ENCODE measurements at places on chromosomes 4 and X.

GRCh38 chr4:18937746-18938145, 916.2 kb upstream of the LCORL start:
- DNase-seq: no peak

GRCh38 chr4:8742546-8742945, 129.1 kb downstream of the HMX1 start:
- no peak for DNase-seq

DNA sequence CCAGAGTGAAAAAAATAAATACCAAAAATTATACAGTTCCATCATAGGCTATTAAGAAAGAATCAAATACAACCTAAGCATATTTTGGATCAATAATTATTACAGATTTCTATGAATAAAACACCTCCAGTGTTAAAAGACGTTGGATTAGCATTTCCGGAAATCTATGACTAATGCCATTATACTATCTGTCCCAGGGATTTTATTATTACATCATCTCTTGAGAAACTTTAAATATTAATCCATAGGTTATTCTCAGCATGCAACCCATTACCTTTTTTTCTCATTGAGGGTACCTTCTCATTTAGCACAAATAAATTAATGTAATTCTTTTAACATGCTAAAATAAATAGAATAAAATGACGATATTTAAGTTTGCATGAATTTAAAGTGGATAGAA, 44.6 kb downstream of the CXorf58 start:
- no peak for DNase-seq

DNA sequence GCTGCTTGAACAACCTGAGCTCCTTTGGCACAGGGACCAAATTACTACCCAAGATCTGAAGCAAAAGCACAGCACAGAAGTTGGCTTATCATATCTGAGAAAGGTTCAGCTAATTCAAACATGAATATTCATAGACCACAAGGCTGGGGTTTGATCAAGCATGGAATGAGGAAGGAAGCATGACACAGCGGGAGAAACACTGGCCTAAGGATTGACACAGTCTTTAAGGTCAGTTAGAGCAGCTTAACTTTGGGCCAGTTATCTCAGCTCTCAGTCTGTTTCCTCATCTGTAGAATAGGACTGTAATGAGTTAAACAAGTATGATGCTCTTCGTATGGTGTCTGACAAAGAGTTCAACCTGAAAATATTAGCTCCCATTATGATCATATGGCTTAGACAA, 88.5 kb upstream of the CBR4 start:
- no peak for DNase-seq

DNA sequence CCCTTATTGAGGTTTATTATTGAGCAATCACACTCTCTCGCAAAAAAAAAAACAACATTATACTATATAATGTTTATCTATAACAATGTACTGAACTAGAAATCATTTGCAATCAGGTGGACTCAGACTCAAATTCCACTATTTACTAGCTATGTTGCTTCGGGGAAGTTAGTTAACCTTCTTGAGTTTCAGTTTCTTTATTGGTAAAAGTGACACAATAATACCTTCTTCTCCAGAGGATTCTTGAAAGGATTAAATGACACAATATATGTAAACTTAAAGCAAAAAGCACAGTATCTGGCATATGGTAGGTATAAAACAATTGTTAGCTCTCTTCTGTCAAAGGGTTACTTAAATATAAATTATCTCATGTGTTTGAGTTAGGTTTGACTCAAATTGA, 31.5 kb upstream of the HDAC8 start:
- no peak for DNase-seq

- DNase-seq: no peak
Measured at GRCh38 chrX:19156186-19156585, 33.9 kb upstream of the ADGRG2 start.
